ENCODE measurements at places on chromosomes 1 and 21.
A peak's percentile ranks its signal among the peaks of the same experiment; 100 is the strongest.

DNA sequence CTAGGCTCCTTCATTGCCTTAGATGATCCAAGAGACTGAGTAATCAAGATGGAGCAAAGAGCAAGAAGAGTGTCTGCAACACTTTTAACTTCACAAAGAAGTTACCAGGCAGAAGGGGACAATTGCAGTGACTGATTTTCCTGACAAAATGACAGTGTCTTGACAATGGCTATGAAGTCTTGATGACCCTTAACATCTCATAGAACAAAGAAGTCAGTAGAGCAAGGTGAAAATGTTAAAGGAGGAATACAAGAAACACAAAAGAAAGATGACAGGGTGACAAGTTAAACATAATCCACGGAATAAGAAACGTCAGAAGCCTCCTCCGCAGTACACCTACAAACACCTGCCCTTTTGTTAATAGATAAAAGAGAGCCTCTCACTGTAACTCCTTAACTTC, 15.1 kb upstream of the VCAM1 start:
- no peak for DNase-seq

GRCh38 chr1:30919025-30919881, 10.7 kb upstream of the SDC3 start:
- peak; percentile 56 for DNase-seq

DNA sequence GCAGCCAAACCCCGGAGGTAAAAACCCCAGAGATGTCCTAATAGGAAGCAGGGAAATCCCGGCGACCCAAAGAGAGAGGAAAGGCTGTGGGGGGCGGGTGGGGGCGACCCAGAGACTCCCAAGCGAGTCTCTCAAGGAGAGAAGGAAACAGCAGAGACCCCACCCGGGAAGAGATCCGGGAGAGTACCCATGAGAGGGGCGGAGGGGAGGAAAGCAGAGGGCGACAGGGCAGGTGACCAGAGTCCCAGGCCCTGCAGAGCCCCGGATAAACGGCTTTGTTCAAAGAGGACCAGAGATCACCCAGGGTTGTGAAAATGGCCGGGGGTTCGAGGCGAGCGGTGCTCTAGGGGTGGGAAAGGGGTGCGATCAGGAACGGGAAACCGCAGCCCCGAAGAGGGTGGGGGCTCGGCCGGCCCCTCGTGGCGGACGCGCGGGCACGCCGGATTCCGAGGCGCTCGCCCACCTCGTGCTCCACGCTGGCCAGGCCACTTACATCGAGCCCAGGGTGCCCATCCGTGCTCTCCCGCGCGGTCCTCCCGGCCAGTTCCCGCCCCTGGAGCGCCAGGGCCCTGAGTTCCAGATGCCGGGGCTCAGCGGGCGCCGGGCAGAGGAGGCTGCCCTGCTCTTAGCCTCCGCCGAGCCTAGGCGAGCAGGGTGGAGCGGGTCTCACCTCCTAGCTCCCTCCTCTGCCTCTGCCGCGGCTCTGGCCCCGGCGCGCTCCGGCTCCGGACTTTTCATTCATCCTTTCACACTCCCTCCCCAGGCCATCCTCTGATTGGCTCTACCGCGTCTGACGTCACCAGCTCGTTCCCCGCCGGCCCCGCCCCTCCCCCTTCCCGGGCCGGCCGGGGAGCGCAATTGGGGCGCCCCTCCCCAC, 52.3 kb downstream of the RHBG start:
- DNase-seq = peak; percentile 67

- DNase-seq = no peak
Measured at GRCh38 chr21:34986561-34987500, 62.3 kb downstream of the RUNX1 start.
